Activated CD8-positive, alpha-beta memory T cell treated with anti-CD3 and anti-CD28 coated beads for 24 hours (primary cell): ENCODE measurements at places on chromosomes 3 and 15.
A peak's percentile ranks its signal among the peaks of the same experiment; 100 is the strongest.

DNA sequence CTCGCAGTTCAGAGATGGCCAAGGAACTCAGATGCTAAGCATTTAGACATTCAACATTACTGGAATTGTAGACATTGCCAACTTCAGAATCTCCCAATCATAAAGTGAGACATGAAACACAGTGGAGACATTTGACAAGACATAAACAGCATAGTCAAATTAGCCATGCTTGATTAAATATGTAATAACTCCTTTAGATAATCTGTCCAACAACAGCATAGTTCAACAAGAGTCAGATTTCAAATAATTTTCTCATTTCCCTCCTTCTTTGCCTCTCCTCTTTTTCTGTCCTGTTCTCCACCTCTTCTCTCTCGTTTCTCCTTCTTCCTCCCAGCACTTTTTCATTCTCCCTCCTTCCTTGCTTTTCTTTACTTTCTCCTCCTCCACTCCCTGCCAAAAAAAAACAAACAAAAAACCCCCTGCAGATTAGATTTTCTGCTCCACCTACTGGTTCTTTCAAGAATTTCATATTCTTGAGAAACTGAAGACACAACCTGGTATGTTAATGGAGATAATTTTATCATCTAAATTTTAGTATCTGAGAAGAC is 20.2 kb downstream of the CPOX start:
- DNase-seq, result no peak

DNA sequence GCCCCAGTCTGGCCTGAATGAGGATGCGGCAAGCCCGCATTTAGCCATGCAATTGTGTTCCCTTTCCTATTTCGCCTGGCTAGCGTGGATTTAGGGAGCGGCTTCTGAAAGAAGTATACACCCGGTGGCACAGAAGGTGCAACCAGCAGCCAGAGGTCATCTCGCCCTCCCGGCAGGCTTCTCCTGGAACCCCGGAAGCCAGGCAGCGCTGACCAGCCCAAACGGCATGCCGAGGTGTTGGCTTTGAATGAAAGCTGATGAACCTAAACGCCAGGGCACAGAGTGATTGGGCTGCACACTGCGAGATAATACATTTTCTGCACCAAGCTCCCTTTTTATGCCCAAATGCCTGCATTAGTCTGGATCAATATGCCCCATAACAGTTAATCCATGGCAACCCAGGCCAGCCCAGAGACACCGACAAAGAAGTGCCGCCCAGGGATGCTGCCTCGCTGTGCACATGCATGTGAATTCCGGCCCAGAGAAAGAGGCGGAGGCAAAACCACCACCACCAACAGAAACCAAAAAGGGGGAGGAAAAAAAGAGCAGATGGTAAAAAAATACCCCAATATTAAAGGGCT is 1.4 kb downstream of the SRGAP3 start:
- DNase-seq, result no peak

DNA sequence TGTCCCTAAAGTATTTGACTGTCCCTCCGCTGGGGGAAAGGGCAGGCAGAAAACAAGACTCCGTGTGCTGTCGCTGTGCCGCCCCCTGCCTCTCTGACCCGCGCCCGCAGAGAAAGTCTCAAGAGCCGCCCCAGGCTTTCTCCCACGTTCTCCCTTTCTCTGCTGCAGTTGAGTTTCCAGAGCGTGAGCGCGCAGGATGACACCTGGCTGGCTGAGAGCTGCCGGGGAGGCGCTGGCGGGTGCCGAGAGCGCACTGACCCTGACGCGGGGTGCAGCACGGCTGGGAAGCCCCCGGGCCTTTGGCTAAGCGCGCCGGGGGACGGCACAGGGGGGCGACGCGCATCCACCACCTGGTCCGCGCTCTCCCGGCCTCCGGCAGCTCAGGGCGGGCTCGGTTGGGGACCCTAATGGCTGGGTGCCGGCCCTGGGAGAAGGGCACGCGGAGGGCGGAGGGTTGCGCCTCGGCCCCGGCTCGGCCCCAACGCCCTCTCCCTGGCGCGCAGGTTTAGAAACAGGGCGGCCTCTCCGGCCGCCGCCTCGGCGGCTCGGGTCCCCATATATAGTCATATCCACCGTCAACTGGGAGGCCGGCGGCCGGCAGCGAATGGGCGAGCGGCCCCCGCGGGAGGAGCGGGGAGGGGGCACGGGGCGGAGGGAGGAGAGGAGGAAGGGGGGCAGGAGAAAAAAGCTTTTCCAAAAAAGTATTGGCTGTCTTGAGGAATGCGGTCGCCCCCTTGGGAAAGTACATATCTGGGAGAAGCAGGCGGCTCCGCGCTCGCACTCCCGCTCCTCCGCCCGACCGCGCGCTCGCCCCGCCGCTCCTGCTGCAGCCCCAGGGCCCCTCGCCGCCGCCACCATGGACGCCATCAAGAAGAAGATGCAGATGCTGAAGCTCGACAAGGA is at the start of gene TPM1:
TSS of gene TPM1 (plus strand) at position 774 of the 903 bp plus-strand sequence. CDS start at position 857, 83 bp downstream.
- DNase-seq, result peak; percentile 61

DNA sequence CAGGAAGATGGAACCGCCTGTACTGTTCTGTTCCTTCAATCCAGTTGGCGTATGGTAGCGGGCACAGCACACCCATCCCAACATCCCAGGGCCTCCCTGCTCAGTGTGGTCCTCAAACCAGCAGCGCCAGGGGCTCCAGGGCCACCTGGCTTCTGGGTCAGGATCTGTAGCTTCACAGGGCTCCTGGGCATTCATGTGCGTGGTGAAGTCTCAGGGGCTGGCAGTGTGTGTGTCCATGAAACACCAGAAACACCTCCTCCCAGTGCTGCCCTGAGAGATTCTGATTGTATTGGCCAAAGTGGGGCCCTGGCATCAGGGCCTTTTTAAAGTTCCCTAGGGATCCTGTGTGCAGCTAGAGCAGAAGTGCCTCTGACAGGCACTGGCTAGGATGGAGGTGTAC is 42.1 kb downstream of the ABTB1 start:
- no peak for DNase-seq

DNA sequence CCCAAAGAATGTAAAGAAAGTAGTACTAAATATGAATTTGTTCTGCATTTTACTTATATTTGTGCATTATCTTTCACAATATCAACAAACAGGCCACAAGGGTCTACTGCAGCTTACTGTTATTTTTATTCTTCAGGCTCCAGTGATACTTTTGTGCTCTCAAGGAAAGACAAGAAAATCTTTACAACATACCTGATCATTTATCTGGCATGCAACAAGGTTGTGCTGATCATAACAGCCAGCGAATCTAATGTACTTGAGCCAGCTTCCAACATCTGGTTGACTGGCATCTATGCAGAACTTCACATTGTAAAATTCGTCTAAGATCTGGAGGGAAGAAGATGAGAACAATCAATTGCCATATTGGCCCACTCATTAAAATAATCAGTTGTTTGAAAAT is 520.0 kb downstream of the MECOM start:
- DNase-seq, result no peak

- no peak for DNase-seq
Observed at GRCh38 chr3:195238081-195238571, 32.8 kb downstream of the XXYLT1 start.

DNA sequence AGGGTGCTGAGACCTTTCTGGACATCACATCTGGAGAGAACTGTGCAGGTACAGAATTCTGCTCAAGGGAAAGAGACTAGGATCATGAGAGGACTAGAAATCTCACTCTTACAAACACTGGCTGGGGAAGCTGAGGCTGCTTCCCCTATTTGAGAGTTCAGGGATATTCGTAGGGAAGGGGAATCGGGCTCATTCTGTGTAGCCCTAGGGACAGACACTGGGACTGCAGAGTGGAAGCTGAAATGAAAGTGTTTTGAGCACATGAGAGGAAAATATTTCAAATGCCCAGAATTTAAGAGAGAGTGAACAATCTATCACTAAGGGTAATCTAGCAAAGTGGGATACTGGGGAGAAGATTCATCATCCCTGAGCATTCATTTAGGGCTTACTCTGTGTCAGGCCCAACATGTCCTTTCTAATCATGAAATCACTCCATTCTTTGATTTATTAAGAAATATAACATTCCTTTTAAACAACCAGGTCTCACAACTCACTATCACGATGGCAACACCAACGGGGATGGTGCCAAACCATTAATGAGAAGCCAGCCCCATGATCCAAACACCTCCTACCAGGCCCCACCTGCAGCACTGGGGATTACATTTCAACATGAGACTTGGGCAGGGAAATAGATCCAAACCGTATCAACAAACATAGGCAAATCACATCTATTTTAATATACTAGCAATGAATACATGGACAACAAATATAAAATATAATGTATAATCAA is 63.0 kb downstream of the CPN2 start:
- no peak for DNase-seq

GRCh38 chr15:52680761-52681160 is 1.6 kb upstream of the ATOSA start:
- no peak for DNase-seq

GRCh38 chr3:163196815-163197374 is 1700.3 kb downstream of the OTOL1 start:
- no peak for DNase-seq

DNA sequence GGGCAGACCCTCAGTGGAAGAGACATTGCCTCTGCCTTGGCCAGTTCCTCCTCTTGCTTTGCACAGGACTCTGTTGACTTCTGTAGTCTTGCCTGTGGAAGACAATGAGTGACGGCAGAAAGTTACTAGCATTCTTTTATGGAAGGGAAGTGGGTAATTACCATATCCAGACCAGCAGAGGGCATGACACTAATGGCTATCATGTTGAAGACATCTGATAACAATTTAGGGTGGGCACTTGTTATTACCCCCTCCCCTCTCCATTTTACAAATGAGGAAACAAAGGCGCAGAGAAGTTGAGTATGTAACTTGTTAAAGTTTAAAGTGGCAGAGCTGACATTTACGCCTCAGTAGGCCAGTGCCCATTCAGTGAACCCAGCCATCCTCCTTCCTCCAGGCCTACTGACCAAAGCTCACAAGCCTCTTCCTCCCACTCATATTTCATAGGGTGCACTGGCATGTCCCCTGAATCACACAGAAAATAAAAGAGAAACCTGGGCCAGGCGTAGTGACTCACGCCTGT is 48.2 kb upstream of the FMN1 start:
- DNase-seq, result no peak

GRCh38 chr3:111610612-111611054 is 15.5 kb upstream of the ZBED2 start:
- DNase-seq, result peak; percentile 78

- DNase-seq, result no peak
Observed at GRCh38 chr3:128247666-128248409, 94.6 kb downstream of the EEFSEC start.

DNA sequence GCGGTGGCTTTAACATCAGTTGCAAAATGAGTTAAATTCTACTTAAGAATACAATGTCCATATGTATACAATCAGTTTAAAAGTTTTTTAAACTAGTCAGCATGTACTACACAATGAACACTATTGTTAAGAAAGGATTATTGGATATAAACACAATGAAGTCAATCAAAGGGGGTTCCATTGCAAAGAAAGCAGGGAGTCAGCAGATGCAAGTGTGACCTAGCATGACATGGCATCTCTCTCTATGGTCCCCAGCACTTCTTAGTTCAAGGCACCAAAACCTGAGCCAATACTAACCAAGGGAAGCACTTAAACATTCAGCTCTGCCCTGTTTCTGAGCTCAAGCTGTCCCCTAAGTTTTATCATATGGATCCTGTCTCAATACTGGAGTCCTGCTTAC is 17.0 kb downstream of the KLHL6 start:
- no peak for DNase-seq

DNA sequence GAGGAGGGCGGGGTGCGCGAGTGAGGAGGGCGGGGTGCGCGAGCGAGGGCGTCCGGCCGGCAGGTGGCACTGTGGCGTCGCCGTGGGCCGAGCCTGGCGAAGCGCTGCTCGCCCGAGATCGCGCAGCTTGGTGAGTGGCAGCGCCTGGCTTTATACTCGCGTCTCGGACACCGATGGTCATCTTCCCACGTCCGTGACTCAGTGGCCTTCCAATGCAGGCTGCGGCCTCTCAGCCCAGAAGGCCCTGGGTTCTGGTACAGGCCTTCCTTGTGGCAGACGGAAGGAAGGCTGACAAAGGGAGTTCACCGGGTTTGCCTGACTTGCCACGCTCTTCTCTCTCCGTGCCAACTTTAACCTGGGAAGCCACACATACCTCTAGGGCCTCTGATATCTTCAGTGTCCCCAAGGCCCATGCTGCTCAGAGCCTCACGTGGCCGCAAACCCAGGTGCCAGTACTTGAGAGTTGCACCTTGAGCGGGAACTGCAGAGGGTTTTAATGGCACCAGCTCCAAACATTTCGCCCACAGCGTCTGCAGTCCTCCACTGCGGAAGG is 195.3 kb upstream of the LYSMD4 start:
- DNase-seq, result peak; percentile 94

GRCh38 chr3:189419683-189420082 is 211.5 kb upstream of the TP63 start:
- no peak for DNase-seq

- no peak for DNase-seq
Observed at GRCh38 chr3:48945432-48945831, 26.8 kb downstream of the ARIH2 start.

DNA sequence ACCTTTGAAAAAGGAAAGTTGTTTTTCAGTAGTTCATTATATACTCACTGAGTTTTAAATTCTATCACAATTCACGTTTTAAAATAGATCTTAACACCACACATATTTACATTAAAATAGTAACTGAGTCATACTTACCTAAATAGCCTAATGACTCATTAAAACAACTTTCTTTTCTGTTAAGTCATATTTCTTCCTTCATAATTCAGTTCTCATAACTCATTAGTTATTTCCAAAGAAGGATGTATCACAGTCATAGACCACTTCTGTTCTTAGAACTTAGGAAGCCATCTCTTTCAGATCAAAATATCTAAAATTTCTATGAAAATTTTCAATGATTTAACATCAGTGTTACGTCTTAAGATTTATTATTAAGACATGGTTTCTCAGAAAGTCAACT is 885.9 kb downstream of the FHIT start:
- DNase-seq, result no peak
